ENCODE measurements at places on chromosomes 12 and 14. TPM values are rescaled to one million over a fixed set of nuclear protein-coding genes. Genes with fewer than 3 reads are reported as not detected.

The HHIPL1 gene
- 15.1 TPM for total RNA-seq

The MYO1H gene
- total RNA-seq = 4.4 TPM

The INHBC gene
- not detected for total RNA-seq

The TSPAN19 gene
- total RNA-seq = 0.59 TPM

The POTEM gene
- not detected for total RNA-seq

The KRT83 gene
- total RNA-seq = not detected

The MMP14 gene
- 819 TPM for total RNA-seq

The BICDL1 gene
- 2.8 TPM for total RNA-seq

The RPGRIP1 gene
- 1.5 TPM for total RNA-seq

The EML5 gene
- total RNA-seq = 0.13 TPM

The TAS2R31 gene
- 3.1 TPM for total RNA-seq

The LRRC43 gene
- 0.31 TPM for total RNA-seq

The SRGAP1 gene
- 49.3 TPM for total RNA-seq

The CFAP54 gene
- 2.5 TPM for total RNA-seq

The CDC42BPB gene
- total RNA-seq = 187 TPM

The ASCL1 gene
- total RNA-seq = not detected

The ENDOU gene
- 1.6 TPM for total RNA-seq

The CSRP2 gene
- total RNA-seq = 185 TPM

The RNFT2 gene
- total RNA-seq = 20.0 TPM

The KRT8 gene
- total RNA-seq = 194 TPM

The NR1H4 gene
- total RNA-seq = not detected

The ZCCHC8 gene
- total RNA-seq = 18.6 TPM

The SLC17A8 gene
- not detected for total RNA-seq
